A549 (cell line): ENCODE measurements at places on chromosomes 4 and X. TPM values are rescaled to one million over a fixed set of nuclear protein-coding genes. Genes with fewer than 3 reads are reported as not detected.

The F11 gene
- not detected in 3 replicates for polyA plus RNA-seq

DNA sequence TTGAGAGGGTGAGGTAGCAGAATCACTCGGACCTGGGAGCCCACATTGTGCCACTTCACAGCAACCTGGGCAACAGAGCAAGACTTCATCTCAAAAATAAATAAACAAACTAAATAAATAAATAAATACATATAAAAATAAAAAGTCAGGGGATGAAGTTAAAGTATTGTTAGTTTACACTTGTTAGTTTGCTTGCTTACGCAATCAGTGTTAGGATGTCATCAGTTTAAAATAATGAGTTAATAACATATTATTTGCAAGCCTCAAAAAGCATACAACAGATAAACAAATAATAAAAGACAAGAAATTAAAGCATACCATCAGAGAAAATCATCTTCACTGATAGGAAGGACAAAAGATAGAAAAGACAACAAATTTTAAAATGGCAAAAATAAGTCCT is 891.1 kb upstream of the PCDH7 start:
- no peak for DNase-seq

The CHM gene
- polyA plus RNA-seq, result 13.0 to 14.2 TPM (median 13.9 TPM) in 3 replicates

The CDX4 gene
- polyA plus RNA-seq, result not detected in 3 replicates
